T-helper 1 cell (primary cell): ENCODE measurements at places on chromosomes 3 and 15.

GRCh38 chr3:56389183-56389830, 79.0 kb downstream of the ERC2 start:
- no peak for DNase-seq

DNA sequence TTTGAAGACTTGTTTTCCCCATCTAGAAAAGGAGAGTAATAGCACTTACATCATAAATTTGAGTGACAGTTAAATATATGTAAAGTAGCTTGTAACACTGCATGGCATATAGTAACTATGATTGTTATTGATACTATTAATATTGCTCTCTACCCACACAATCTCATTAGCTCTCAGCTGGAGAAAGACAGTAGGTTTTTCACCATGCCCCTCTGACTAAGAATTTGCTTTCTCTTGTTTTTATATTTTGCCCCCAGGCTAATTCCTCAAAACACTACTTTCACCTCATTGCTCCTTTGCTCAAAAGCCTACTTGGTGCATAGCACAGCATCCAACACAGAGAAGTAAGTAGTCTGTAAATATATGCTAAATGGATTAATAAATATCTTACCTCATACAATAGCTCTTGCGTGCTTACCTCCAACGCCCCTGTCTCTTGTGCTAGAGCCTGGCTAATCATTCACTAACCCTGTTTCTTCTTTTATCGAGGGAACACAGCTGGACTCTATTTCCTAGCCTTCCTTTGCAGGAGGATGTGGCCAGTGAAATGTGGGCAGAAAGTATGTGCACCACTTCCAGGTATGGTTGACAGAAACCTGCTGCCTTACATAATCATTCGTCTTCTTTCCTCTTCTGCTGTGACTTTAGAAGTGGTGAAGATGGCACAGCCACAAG, 190.0 kb downstream of the PLCH1 start:
- DNase-seq, result no peak

DNA sequence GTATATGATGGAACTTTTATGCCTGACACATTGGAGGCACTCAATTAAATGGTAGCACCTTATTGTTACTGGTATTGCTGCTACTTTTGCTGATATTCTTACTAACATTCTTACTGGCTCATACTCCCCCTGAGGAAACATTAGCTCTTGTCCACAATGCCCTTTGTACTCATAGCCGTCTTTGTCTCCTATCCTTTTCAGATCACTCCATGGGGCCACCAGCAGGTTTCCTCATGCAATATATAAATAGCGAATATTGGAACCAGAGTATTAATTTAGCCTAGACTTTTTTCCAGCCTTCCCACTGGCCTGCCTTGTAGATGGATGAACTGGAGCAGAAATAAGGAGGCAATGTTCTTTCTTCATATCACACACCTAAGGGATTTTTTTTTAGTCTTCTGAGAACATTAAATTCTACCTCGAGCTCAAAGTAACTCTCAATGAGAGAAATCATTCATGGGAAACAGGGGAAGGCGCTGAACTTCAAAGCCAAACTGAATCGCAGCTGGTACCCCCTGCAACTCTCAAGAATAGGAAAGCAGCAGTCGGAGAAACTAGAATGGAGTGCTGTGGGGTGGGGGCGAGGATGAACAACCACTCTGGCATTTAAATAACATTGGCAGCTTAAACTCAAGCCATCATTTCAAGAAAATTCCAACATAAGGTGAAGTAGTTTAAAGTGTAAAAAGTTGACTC, 300.3 kb downstream of the TAFA4 start:
- no peak for DNase-seq

DNA sequence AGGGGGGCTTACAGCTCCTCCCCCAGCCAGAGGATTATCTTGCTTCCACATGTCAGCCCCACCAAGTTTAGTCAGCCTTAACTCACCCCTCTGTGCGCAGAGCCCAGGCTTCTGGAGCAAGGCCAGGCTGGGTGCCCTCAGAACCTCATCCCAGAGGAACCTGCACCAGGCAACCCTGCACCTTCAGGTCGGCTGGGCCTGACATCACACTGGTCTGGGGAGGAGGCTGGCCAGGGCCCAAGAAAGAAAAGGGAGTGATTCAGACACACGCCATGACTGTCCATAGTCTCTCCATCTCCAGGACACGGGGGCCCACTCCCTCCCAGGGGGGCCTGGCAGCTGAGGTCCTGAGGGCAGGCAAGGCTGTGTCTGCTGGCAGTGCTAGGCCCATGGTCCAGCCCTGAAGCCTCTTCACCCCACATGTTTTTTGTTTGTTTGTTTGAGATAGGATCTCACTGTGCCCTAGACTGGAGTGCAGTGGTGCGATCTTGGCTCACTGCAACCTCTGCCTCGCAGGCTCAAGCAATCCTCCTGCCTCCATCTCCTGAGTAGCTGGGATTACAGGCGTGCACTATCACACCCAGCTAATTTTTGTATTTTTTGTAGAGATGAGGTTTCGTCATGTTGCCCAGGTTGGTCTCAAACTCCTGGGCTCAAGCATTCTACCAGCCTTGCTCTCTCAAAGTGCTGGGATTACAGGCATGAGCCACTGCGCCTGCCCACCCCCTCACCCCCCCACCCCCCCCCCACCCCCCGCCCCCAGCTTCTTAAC, 11.1 kb downstream of the TNK2 start:
- DNase-seq, result no peak

DNA sequence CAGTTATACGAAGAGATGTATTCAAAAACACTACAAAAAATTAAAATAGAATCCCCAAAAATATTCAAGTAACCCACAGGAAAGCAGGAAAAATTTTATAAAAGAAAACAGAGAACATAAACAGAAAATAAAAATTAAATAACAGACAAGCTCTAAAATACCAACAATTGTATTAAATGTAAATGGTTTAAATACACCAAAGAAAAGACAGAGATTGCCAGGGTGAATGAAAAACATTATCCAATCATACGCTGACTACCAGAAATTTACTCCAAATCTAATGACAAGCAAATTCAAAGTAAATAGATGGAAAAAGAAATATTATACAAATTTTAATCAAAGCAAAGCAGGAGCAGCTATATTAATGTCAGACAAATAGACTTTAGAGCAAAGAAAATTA, 103.6 kb downstream of the BOC start:
- DNase-seq, result no peak

GRCh38 chr15:91549581-91549980, 303.9 kb upstream of the SLCO3A1 start:
- no peak for DNase-seq

GRCh38 chr3:24410860-24411259, 83.8 kb downstream of the THRB start:
- no peak for DNase-seq

DNA sequence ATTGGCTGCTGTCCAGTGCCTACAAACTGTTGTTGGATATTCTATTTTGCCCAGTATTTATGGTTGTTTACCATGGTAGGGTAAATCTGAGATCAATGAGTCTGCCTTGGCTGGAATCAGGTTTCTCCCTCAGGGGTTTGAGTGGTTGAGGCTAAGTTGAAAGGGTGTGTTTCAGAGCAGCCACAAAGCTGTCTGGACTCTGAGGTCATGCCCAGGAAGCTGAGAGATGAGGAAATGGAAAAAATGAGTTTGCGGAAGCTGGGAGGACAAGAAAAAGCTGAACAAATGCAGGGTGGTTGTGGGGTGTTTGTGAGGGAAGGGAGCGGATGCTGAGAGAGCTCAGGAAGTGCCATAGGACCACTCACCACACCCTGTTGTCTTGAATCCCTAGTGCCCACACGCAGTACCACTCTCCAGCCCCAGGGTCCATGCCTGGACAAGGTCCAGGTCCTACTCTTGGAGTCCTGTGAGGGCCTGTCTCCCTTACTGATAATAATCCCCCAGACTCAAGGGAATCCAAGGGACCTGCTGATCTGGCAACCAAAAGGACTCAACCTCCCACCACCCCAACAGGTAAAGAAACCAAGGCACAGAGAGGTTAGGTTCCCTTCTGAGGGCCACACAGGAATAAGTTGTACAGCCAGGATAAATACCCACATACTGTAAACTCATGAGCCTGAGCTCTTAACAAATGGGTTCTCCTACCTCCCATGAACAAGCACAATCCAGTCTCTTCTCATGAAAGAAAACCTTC, 81.6 kb downstream of the PPCDC start:
- no peak for DNase-seq

GRCh38 chr3:179113903-179114302, 34.3 kb upstream of the PIK3CA start:
- no peak for DNase-seq

- no peak for DNase-seq
Observed at GRCh38 chr15:67114846-67115585, 49.6 kb downstream of the SMAD3 start.
